ENCODE measurements at places on chromosomes 2 and 18. TPM values are rescaled to one million over a fixed set of nuclear protein-coding genes. Genes with fewer than 3 reads are reported as not detected.

Gene CRYBA2
- not detected for total RNA-seq

Gene FBXO36
- 0.49 TPM for total RNA-seq

Gene POTEJ
- total RNA-seq: not detected

Gene RAB17
- 1.2 TPM for total RNA-seq

Gene SERPINB3
- not detected for total RNA-seq

Gene EVA1A
- 2.5 TPM for total RNA-seq

Gene ALKAL2
- 0.49 TPM for total RNA-seq

Data from psoas muscle (tissue), 8 donors.